ENCODE measurements at places on chromosomes 3 and 15.

DNA sequence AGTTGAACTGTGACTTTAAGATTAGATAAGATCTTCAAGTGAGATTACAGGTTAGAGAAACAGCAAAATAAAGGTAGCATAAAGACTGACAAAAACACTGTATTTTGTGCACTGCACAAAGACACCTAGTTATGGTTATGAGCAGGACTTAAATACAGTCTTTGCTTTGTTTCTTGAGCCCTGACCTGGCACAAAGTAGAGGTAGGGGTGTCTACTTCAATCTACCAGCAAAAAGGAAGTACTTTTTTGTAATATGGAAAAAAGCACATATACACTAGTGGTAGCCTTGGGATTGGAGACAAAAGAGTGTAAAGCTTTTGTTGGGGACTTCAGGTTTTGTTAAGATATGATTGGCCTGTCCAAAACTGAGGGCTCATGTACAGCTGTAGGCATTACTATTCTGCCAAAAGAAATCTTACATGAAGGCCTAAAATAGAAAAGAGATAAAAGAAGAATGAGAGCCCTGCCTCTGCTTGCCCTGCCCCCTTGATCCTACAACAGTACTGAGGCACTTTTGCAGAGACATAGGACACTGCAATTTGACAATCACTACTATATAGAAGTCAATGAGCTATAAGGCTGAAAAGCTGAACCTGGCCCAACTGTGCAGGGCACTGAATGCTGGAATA is 194.3 kb downstream of the CBLB start:
- DNase-seq: no peak

GRCh38 chr15:101133751-101134261 is 118.0 kb downstream of the CHSY1 start:
- DNase-seq: no peak

DNA sequence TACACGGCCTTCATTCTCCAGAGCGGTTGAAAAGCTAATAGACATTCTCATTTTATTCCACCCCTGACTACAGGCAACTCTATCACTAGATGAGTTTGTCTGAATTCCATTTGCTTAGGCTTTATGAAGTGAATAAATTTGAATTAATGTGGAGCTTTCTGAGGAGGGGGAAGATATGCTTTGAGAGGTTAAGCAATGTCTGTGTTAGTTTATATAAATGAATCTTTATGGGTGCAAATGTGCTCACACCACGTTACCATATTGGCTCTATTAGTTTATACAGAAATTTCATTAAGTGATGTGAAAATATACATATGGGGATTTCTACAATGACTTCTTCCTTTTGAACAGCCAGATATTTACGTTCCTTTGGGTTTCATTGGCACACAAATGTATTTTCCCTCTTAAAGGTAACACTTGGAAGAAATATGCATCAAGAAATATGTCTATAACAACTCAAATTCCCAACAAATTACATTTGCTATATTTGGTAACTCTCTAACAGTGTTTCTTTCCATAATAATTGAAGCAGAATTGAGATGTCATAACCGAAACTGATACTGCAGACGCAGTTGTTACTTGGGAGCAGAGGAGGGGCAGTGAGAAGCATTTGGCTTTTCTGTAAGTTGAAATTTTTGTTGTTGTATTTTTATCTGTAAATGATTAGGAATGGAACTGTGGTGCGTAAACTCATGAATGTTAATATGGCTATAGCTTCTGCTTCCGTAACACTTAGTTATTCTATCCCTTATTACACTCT is 359.4 kb downstream of the CACNA2D3 start:
- DNase-seq: no peak

DNA sequence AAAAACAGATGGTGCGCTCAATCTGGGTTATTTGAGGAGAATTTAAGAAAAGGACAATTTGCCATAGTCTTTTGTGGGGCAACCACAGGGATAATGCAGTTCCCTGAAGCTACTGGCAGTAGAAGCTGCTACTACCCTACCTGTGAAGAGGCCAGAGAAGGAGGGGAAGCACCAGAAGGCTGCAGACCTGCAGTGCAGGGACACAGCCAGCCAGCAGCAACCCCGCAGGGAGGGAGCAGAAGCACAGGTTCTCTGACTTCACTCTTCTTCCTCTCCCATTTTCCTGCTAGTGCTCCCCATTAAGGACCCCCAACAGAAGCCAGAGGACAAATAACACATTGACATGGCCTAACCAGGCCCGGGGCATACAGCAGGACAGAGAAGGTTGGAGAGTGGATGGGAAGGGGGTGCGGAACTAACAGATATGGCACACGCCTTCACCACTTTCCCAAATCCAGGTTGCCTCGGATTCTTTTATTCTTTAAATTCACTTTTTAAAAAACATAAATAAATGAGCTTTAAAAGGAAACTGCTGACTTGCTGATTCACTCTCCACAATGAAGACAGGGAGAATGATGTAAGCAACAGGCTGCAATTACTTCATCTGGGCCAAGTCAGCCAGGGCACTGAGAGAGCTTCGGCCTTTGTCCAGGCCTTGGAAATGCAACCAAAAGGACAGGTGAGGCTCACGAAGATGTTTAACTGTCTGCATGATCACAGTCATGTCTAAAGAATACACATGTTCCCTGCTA is 30.1 kb downstream of the POPDC2 start:
- DNase-seq: no peak

- DNase-seq: no peak
Observed at GRCh38 chr3:7977245-7978086, 524.2 kb upstream of the LMCD1 start.

GRCh38 chr15:80432345-80432702 is 28.1 kb downstream of the ARNT2 start:
- DNase-seq: no peak

DNA sequence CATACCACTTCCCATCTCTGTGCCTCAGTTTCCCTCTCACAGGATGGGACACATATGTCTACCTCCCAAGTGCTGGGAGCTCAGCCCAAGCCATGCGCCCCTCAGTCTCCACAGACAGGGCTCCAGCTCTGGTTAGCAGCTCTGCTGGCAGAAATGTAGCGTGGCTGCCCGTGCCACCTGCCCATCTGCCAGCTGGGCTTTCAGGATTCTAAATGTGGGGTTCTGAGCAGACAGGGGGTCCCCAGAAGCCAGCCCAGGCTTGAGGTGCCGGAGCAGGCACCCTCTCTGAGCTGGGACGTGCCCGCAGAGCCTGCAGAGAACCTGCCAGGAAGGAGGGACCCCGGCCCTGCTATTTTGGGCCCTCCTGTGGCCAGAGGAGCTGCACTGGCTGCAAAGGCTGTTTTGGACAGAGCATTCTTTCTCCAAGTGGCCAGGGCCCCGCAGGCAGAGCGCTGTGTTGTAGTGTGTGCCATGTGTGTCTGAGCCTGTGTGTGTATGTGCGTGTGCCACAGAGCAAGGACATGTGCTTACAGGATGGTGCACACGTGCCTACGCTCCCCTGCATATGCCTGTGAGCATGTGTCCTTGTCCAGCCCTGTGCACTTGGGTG is 31.7 kb downstream of the PSTPIP1 start:
- no peak for DNase-seq

DNA sequence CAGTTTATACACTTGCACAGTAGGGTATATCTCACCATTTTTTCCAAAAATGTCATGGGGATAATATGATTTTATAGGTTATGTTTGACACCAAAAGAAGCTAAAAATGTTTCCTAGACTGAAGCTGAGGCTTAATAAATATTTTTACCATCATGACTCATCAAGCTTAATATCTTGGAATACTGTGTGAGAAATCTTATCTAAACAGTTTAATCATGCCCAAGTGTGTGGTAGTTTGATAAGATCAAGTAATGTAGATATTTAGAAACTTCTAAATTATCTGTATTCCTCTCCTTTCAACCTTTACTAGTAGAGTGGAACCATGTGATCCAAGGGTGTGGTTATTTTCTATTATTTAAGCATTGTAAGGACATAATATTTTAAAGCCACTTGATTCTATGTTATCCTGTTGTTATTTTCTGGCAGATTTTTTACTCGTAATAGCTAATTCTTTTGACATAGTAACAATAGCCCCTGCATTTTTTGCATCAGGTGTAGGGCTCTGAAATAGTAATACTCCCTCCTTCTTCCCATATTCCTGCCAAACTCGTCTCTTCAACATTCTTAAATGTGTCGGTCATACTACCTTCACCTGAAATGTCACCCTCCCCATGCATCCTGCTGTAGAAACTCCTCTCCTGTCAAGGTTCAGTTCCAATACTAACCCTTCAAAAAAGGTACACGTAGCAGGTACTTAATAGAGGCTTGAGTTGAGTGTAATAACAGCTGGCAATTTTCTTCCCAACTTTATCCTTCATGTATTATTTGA is 729.6 kb downstream of the NLGN1 start:
- no peak for DNase-seq

GRCh38 chr15:83854950-83855707 is 201.2 kb downstream of the ADAMTSL3 start:
- no peak for DNase-seq

DNA sequence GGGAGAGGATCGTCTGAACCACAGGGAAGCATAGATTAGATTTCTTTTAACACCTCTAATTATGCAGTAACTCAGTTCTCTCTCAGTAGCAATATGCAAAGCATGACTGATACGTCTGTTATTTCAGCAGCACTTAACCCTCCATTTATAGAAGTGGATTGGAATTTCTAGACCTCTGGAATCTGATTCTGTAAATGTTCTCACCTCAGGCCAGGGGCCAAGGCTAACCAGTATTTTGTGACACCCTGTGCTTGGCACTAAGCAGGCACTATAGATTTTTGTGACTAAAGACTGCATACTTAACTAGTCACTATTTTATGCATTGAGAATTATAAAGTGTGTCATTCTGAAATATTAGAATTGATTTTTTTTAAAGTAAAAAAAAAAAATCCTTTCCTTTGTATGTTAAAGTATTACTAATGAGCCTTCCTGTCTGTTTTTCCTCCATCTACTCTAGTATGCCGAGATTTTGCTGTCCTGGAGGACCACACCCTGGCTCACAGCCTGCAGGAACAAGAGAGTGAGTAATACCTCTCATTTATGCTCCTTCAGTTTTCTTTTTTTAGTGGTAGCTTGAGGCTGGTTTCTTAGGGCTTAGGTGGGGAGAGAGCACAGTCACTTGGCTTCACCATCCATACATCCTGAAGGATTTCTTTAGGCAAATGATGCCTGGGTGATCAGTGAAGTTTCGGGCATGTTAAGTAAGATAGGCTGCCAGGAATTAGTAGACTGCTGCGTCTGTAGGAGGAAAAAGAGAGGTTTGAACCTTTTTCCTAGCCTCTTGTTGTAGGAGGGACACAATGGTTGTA is 26.5 kb upstream of the UTS2B start:
- no peak for DNase-seq

- no peak for DNase-seq
Observed at GRCh38 chr3:4438296-4438695, 28.8 kb downstream of the SUMF1 start.

GRCh38 chr3:194879126-194879877 is 193.6 kb downstream of the FAM43A start:
- no peak for DNase-seq

All from NCI-H1694 (cell line).